ENCODE measurements at places on chromosomes 7 and 10. TPM values are rescaled to one million over a fixed set of nuclear protein-coding genes. Genes with fewer than 3 reads are reported as not detected.

Gene CALN1
- total RNA-seq = not detected

Gene SPDYE8
- total RNA-seq = not detected

Gene SYPL1
- total RNA-seq = 44.7 TPM

Gene APBB1IP
- total RNA-seq = 0.19 TPM

Gene LRRD1
- total RNA-seq = under 0.01 TPM

Gene PNLIP
- total RNA-seq = not detected

Gene LAMB1
- total RNA-seq = 348 TPM

All from regular cardiac myocyte (primary cell).